ENCODE measurements at places on chromosomes 5 and 9.
A peak's percentile ranks its signal among the peaks of the same experiment; 100 is the strongest.

- no peak for DNase-seq
Measured at GRCh38 chr5:124111886-124112285, 599.9 kb downstream of the CSNK1G3 start.

DNA sequence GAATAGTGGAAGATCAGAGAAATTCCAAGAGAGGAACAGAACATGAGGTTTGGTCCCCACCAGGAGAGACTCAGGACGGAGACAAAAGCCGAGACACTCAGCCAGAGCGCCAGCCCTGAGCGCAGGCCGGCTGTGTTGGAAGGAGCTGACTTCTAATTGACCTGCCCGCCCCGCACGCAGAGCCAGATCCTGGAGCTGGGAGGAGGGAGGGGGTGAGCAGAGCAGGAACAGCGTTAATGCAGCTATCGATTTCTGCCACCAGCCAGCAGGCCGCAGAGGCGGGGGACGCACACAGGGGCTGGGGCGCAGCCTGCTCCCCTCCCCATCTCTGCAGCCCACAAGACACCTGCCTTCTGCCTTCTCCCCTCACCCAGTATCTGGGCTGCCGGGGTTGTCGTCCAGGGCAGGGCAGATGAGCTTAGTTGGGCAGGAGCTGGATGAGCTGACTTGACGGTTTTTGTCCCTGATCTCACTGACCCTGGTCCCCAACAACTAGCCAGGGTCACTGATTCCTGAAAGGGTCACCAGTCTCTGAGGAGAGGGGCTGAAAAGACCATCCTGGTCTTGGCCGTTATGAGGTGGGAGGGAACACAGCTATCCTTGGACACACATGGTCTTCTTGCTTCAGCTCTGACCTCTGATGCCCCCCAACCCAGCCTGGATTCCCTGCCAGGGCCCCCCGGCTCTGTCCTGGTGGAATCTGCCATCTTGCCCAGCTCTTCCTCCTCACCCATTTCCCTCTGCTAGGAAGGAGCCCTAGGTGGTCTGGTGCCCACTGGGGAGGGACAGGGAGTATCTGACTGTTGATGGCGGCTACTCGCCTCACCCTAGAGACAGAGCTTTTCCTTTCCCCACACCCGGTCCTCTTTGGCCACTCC is 29.8 kb downstream of the CXXC5 start:
- no peak for DNase-seq

- peak; percentile 55 for DNase-seq
Measured at GRCh38 chr5:171867786-171868185, 82.2 kb downstream of the SMIM23 start.

DNA sequence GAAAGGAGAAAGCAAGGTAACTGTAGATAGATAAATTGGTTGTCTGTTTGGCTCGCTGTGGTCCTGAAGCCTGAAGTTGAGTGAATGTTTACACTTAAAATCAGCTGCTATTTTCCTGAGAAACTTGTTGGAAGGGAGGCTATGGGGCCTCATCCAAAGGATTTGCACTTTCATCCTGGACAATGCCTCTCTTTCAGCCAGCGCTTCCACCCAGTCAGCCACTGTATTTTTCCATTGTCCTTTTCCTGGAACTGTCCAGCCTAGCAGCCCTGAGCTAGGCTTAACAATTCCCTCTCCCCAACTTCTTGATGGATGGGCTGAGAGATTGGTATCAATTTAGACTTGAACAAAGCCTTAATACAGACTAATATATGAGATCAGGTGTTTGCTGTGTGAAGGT is 429.2 kb downstream of the DMAC1 start:
- no peak for DNase-seq

DNA sequence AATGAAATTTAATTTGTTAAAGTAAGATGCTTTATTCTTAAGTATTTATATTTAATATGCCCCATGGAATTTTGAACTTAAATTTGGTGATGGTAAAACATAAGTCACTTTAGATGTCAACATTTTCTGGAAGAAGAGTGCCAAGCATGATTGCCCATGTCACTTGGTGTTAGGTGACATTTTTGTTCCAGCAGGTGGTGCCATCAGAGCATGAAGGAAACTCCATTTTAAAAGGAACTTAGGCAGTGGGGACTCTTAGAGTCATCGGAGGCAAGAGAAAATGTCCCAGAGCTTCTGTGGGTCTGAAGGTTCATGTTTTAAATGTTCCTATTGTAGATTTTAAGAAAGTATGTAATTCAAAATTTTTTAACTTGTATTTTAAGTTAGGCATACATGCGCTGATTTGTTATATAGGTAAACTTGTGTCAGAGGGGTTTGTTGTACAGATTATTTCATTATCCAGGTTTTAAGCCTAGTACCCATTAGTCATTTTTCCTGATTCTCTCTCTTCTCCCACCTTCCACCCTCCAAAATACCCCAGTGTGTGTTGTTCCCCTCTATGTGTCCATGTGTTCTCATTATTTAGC is 789.3 kb downstream of the SEMA5A start:
- DNase-seq, result peak; percentile 64

GRCh38 chr9:95017062-95017461 is 290.6 kb downstream of the AOPEP start:
- peak; percentile 59 for DNase-seq

GRCh38 chr5:30100148-30100713 is 1093.3 kb upstream of the CDH6 start:
- DNase-seq, result no peak

GRCh38 chr5:38641003-38641402 is 84.6 kb upstream of the LIFR start:
- DNase-seq, result peak; percentile 28

DNA sequence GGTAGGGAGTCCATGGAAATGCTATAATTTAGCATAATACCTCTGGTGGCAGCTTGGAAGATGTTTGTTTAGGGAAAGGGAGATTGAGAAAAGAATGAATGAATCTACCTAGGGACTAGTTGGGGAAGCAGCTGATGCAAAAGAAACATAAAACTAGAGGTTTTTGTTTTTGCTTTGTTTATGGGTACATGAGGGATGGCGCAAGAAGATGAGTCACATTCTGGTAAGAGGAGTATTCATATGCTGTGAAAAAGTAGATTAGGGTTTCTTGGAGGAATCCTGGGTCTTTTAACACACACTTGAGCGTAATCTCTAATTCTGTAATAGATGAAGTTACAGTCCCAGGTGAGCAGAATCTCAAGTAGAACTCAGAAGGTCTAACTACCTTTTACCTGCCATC is 17.1 kb downstream of the C9orf43 start:
- peak; percentile 76 for DNase-seq

- no peak for DNase-seq
Measured at GRCh38 chr9:131051592-131052517, 42.9 kb downstream of the LAMC3 start.

GRCh38 chr5:1204693-1205242 is 3.4 kb downstream of the SLC6A19 start:
- peak; percentile 22 for DNase-seq

DNA sequence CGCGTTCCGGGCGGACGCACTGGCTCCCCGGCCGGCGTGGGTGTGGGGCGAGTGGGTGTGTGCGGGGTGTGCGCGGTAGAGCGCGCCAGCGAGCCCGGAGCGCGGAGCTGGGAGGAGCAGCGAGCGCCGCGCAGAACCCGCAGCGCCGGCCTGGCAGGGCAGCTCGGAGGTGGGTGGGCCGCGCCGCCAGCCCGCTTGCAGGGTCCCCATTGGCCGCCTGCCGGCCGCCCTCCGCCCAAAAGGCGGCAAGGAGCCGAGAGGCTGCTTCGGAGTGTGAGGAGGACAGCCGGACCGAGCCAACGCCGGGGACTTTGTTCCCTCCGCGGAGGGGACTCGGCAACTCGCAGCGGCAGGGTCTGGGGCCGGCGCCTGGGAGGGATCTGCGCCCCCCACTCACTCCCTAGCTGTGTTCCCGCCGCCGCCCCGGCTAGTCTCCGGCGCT is at the start of gene DAPK1:
DAPK1 (plus strand) TSS at position 264 of the 442 bp plus-strand sequence. CDS start 1,211 bp downstream, outside the sequence.
- peak; percentile 84 for DNase-seq

DNA sequence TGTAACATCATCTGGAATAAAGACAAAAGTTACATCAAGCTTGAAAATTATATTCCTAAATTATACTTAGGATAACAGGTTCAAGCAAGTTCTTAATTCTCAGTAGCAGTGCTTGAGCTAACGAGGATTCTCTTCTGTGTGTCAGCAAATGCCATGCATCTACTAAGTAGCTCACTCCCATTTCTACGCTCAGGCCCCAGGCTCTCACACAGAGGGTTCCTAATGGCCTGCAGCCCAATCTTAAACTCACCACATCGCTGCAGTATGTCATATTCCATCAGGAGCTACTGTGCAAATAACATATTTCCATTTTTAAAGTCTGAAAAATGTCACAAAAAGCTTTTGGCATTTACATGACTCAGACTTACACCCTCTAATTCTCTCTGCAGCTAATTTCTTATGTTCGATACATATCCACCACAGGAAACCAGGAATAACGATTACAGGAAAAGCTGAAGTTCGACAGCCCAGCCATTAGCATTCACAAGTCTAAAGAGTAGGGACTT is 474.8 kb downstream of the EFNA5 start:
- DNase-seq, result no peak

DNA sequence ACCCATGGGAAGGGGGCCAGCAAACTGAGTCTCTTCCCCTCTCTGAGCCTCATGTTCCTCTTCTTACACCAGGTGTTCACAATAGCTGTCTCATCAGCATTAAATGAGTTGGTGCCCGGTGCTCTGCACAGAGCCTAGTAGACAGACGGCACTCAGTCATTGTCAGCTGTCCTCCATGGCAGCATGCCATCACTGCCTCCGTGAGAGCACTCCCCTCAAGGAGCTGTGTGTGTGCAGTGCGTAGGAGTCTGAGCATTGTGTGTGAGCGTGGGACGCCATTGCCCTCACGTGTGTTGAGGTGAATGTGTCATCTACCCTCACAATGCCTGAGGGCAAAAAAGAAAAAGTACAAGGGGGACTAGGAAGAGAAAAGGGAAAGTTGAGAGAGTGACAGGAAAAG is 536.5 kb downstream of the CDK5RAP2 start:
- no peak for DNase-seq

DNA sequence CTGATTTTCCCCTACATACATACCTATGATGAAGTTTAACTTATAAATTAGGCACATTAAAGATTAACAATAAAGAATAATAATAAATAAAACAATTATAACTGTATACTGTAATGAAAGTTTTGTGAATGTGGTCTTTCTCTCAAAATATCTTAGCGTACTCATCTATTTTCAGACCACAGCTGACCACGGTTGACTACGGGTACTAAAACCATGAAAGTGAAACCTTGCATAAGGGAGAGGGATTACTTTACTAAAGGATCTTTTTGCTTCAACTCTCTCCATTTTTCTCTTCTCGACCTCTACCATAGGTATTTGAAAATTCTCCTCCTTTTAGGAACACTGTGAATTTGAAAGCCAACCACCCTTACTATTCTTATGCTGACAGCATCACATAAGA is 475.5 kb downstream of the CETN3 start:
- no peak for DNase-seq

GRCh38 chr5:109312695-109313094 is 97.1 kb downstream of the PJA2 start:
- no peak for DNase-seq

All from adipocyte (in vitro differentiated cells).